ENCODE measurements at places on chromosomes 7 and 10.

DNA sequence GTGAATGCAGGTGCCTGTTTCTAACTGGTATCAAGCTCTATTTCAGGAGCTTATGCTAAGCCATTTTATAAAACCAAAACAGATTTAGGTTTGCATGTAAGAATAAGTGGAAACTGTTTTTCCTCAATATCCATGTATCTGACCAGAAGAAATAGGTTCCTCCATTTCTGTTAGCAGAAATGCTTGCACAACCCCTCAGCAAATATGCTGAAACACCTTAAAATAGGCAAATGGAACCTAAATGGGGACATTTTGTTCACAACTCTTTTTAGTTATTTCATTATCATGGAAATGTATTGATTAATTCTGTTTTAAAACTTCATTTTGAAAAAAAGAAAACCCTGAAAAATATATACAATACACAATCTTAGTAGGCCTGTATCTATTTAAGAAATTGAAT lies 8.9 kb upstream of the EEPD1 start:
- no peak for DNase-seq

GRCh38 chr7:73896454-73896853 lies 35.5 kb downstream of the TMEM270 start:
- no peak for DNase-seq

DNA sequence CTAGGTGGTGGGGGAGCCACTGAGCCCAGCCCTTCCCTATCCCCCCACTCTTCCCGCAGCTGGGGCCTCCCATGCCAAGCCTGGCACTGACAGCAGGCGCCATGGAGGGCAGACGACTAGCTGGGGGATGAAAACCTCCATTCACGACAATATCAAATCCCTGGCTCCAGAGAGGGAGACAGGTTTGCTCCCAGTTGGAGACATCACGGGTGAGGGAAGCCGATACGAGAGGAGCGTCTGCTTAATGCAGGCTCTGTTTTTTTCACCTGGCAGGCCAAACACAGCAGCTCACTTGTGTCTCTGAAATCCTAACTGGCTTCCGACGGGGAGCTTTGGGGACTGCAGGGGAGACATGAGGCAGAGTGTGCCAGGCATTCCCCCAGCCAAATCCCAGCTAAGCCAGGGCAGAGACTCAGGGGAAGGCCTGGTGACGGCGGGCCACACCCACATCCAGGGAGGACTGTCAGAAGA lies 307.4 kb upstream of the ZMIZ1 start:
- no peak for DNase-seq

DNA sequence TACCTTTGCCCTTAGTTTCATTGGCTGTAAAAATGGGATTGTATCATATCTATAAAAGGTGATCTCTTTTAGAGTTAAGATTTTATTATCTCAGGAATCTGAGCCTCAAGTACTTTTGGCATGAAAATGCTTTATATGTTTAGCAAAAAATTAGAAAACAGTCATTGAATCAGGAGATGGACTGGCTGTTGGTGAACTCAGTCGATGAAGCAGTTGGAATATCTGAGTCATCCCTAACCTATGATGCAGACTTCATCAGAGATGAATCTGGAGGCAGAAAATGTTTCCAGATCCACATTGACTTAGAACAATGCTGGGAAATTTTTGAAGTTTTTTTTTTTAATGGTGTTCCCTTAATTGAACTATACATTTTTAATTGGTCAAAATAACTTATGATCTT lies 228.5 kb downstream of the SLC25A13 start:
- DNase-seq: peak; percentile 85

GRCh38 chr7:69588773-69589172 lies 9.5 kb upstream of the AUTS2 start:
- DNase-seq: no peak

Measured in fibroblast of upper back skin (primary cell).